Fibroblast of skin of right biceps (primary cell): ENCODE measurements at places on chromosomes 1 and 21.

DNA sequence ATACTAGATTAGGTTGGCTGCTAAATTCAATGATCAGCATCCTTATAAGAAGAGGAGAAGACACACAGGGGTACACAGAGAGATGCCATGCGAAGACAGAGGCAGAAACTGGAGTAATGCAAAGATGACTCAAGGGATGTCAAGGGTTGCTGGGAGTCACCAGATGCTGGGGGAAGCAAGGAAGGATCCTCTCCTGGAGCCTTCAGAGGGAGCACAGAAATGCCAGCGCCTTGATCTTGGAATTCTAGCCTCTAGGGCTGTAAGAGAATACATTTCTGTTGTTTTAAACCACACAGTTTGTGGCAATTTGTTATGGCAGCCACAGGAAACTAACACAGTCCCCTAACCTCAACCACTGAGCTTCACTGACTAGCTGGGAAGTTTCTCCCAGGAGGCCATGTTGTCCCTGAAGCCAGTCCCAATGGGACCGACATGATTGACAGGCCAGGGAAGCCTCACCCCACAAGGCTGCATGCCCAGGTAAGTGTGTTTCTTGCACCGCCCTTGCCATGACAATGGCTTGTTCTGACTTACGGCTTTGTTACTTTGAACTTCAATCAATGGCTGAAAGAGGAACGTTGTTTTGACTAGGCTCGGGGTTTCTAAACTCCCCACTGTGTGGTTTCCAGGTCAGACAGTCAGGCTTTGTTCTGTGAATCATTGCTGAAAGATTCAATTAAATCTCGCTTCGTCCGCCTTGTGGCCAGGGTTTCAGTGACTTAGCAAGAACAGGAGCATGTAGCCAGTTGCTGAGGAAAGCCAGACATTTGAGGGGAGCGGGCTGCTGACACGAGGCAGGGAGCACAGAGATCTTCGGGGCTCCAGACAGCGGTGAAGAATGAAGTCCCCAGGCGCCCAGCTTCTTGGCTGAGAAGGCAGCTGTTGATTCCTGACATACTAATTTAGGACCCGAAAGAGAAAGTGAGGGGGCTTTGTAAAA is 62.3 kb downstream of the RUNX1 start:
- peak; percentile 93 for DNase-seq

DNA sequence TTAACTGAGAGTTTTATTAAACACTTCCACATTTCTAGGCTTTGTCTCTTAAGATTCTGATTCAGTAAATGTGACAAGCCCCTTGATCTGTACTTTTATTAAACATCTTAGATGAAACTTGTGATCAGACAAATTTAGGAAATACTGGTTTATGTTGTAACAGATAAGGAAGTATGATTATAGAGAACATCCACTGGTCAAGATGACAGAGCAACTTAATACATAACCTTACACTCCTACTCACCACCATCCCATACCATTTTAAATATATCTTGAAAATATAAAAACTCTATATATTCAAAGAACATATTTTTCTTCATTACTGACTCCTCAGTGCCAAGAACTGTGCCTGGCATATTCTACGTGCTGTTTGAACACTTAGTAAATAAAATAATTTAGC is 217.5 kb downstream of the LRRC40 start:
- no peak for DNase-seq

GRCh38 chr1:1335283-1335682 is 4.2 kb downstream of the TAS1R3 start:
- DNase-seq = no peak

DNA sequence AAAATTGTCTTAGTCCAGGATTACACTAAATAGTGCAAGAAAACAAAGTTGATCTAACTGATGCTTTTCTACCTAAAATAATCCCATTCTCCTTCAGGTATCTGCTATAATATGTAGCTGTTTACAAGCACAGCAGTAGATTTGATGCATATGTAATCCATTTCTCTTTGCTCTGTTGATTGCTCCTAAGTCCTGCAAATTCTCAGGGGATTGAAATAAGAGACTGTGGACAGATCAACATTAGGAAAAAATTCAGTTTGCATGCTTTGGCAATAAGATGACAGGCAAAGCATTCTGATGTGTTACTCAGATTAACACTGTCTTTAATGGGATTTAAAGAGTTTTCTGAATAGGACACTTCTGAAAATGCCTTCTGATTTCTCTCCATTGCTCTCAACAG is 34.7 kb downstream of the RNF11 start:
- DNase-seq = peak; percentile 71

GRCh38 chr1:100115524-100115923 is 17.2 kb downstream of the SASS6 start:
- no peak for DNase-seq

GRCh38 chr1:229360420-229360819 is 17.6 kb upstream of the CCSAP start:
- DNase-seq = no peak

DNA sequence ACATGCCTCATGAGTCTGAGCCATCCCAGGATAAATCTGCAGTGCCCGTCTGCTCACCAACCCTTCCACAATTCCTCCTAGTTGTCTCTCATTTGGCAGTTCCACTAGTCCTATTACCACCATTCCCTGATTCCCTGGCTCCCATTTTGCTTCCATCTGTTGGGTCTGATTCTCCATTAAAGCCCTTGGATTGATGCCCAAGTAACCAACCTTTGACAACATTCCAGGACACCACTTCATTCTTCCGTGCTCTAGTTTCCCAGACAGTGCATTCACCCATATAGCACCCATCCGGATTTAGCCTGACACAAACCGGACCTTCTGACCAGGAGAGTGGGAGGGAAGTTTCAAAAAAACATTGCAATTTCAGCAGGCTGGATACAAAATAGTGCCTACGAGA is 189.4 kb upstream of the PALMD start:
- DNase-seq = peak; percentile 37

GRCh38 chr1:108592030-108592759 is 32.3 kb downstream of the EEIG2 start:
- no peak for DNase-seq

DNA sequence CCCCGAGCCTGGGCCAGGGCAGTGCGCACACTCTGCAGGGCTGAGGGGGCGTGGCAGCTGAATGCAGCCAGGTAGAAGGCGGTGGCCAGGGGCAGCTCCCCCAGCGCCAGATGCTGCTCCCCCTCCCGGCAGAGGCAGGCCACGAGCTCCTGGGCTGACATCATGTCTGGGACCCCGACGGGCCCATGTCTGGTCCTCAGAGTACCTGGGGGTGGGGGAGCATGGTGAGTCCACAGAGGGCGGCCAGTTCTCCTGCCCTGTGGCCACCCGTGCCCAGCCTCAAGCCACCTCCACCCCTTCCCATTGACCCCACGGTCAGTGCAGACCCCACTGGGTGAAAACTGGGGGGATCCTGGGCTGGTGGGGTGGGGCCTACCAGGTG is 838 bp downstream of the TTC34 start:
- no peak for DNase-seq

DNA sequence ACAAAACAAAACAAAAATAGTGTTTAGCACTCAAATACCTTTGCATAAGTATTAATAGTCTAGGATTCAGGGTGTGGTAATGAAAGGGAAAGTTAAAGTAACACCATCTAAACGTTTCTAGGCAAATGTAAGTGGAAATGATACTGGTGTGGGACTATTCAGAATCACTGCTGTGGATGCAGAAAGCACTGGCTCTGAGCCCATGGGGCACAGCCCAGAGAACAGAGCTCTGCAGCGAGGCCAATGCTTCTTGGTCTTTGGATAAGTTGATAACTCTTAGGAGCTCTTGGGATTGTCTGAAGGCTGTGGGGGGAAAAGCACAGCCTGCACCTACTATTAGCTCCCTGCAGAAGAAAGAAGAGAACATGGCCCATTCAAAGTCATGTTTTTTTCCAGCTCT is 21.4 kb upstream of the DNM3 start:
- DNase-seq = no peak
